ENCODE measurements at places on chromosomes 3 and 15. TPM values are rescaled to one million over a fixed set of nuclear protein-coding genes. Genes with fewer than 3 reads are reported as not detected.

The SLC28A2 gene
- not detected for total RNA-seq

The EIF4A2 gene
- total RNA-seq: 470 TPM

The EFCAB12 gene
- total RNA-seq: under 0.01 TPM

The CORO2B gene
- 3.4 TPM for total RNA-seq

The NTRK3 gene
- total RNA-seq: not detected

The GMPS gene
- 41.3 TPM for total RNA-seq

The COL6A6 gene
- not detected for total RNA-seq

The GOLGA8G gene
- total RNA-seq: not detected

The UCN2 gene
- total RNA-seq: 0.07 TPM

The HRH1 gene
- total RNA-seq: 14.6 TPM

The TRH gene
- total RNA-seq: not detected

The LARP6 gene
- total RNA-seq: 23.9 TPM

The INO80 gene
- 25.4 TPM for total RNA-seq

The GPR87 gene
- total RNA-seq: not detected

GRCh38 chr3:29398787-29399186 is 117.9 kb downstream of the RBMS3 start:
- DNase-seq: no peak

DNA sequence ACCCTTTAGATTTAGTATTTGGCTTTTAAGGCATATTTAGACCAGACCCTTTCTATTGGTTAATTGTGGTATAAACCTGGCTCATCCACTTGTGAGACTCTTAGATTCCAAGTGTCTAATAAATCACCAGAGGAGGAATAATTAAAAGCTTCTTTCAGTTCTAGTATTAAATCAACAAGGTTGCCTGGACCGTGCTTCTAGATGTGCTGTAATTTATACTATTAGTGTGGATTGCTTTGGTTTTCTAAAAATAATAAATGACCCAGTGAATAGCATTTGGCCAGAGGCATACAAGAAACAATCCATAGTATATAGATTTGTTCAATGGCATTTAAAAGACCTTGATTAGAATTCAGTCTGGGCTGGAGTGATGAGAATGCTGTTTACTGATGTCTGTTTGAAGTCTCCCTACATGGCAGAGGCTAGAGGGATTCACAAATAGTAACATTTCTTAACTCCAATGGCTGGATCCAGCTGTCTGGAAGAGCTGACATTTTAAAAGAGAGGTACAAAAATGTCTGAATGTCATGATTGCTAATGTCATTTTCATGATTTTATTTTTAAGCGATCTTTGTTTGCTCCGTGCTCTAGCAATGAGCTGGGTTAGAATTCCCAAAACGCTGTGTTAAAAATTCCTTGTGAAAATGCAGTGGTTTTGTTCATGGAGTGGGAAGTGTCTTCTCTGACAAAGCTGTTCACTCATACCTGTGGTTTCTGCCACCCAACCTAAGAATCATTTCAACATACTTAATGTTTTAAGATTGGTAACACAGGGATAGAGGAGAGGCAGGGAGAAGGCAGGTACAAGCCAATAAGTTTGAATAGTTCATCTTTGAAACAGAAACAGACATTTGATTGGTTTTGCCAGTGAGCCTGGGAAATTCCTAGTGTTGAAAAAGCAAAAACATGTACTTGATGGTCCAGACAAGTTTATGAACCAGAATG is 89.9 kb downstream of the RBMS3 start:
- DNase-seq: no peak

GRCh38 chr3:60912876-60913275 is 338.4 kb downstream of the FHIT start:
- DNase-seq: no peak

DNA sequence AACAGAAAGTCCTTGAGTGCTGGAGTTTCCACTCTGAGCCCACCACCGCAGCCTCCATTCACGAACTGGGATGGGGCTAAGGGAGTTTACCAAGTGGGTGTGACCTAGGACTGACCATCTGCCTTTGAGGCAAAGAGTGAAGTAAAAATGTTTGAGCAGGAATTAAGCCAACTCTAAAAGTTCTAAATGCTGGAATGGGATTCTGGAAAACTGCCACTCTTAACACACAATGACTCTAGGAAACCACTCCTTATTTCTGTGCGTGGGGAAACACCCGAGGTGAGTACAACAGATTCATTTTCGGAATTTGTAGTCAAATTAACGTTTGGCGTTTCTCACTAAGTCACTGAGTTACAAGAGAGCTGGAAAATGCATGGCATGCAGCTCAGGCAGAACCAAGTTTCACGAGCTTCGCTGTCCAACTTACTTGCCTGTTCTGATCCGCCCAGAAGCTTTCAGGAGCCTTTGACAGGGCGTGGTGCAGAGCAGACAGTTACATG is 31.6 kb downstream of the ISL2 start:
- DNase-seq: no peak

GRCh38 chr15:23561914-23562313 is 3.6 kb upstream of the MKRN3 start:
- no peak for DNase-seq

DNA sequence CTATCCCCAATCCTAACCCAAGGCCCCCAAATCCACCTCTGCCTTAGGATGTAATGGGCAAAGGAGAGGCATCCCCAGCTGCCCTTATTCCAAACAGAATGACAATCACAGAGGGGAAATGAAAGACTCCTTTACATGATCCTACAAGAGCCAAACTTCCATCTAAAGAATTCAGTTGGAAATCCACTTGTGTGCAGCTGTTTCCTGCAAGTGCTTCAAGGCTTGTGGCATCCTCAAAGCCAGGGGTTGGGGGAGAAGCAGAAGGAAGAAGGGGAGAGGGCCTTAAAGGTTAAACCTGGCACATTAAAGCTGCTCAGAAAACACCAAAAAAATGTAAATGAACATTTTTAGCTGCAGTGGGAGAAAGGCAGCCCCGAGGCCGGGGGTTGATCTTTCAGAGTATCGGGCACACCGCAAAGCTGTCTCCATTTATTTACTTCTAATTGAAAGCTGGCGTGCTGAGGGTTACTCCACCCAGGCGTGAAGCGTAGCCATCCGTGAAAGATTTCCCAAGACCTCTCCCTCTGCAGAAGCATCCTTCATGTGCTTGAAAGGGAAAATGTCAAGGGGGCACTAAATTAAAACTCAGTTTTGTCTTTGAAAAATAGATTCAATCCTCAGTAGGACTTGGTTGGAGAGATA is 217.8 kb downstream of the SHQ1 start:
- DNase-seq: no peak

DNA sequence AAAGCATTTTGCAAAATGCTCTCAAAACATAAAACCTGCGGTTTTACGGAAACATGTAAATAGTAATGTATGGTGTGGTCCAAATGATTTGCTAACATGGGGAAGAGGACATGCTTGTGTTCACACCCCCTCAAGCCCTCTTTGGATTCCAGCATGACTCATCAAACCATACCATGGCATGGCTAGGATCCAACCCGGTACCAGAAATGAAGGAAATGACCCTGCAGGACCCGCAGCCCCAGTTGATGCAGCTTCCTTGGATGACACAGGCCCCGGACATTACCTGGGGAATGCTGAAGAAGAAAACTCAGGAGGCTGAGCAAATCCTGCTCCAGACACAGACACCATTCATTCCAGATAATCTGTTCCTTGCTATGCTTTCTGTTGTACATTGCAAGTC is 222.9 kb downstream of the DTWD1 start:
- DNase-seq: no peak

DNA sequence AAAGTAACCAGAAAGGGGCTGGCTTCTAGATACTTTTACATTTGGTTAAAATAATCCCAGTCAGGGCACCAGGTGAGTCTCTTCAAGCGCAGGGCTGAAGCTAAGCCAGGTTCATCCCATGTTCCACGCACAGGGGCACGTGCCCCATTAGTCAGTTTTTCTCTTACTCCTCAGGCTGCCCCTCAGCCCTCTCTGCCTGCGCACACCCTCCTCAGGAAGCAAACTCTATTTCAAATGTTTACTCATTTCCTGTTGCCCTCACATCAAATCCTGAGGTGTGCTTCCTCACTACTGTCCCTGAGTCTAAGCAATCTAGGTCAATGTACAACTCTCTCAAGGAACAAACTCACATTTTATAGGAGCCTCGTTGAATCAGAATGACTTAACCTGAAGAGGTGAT is 48.5 kb downstream of the THBS1 start:
- DNase-seq: peak; percentile 66

- DNase-seq: no peak
These were observed 26.5 kb upstream of the PLOD2 start for GRCh38 chr3:146187334-146187950.

DNA sequence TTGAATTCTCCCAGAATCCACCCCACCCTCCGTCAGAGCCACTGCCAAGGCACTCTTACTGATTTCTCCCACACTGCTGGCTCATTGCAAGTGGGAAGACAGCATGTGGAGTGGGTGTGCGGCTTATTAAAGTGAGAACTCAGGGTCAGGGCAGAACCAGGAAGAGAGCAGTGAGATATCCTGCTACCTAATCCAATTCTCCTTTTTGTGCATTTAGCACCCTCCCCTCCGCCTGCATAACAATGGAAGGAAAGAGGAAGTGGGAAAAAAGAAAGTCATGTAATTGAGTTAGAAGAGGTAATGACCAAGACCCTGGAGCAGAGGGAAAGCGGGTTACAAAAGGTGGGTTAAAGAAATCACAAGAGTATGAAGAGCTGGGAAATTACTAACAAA is 27.8 kb upstream of the PIK3CB start:
- no peak for DNase-seq

- DNase-seq: no peak
These were observed 78.5 kb downstream of the TRAK1 start for GRCh38 chr3:42169579-42170120.

DNA sequence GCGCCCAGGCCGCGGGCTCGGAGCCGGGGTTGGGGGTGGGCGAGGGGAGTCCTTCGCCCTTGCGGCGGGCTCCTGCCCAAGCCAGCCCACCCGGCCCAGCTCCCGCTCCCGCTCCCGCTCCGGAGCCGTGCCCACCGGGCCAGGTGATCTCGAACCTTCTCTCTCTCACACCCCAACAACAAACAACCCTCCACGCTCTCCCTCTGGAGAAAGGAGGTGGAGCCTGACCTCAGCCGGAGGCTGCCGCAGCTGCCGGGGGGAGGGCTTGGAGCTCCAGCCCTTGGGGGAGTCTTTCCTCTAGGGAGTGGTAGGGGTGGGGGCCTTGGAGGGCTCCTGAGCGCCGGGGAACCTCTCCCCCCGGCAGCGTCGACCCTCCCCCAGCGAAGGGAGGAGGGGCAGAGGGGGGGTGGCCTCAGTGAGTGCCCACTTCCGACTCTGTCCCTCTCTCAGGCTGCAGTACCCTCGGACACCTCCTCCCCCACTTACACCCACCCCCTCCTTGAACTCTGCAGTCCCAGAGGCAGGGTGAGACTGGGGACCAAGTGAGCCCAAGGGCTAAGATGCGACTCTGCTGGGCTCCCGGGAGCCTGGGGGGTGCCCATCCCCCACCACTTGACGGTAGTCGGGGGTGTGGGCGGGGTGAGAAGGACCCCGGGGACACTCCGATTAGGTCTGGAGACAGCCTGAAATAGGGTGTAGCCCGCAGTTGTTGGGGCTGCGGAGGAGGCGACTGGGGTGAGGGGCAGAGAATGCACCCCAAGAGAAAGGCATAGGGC is 4.4 kb upstream of the BAHD1 start:
- DNase-seq: no peak

DNA sequence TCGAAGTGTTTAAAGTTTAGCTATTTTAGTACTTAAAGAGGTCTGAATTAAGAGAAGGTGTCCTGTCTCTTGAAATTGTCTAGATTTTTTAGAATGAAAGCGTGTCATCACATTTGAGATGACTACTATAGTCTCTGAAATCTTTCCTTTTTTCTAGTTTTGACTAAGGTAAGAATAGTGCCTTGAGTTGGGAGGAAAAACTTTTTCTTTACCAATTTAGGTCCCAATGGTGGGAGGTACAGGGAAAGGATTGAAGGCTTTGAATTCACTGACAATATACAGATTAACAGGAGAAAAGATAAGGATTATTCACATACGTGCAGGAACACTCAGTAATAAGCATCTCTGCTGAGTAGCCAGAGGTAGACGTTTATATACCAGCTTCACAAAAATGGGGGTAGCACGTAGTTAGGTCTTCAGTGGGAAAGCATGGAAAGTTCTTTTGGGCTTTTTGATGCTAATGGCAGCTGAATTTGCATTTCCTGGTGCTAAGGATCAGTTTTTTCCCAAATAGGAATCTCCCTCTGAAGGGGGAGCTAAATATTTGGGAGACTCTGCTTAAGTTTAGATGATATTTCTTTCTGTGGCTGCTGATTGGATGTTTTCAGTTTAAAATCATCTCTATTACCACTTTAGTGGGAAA is 88.1 kb downstream of the VPS8 start:
- DNase-seq: no peak

- DNase-seq: no peak
These were observed 47.5 kb downstream of the SACM1L start for GRCh38 chr3:45736707-45737106.

DNA sequence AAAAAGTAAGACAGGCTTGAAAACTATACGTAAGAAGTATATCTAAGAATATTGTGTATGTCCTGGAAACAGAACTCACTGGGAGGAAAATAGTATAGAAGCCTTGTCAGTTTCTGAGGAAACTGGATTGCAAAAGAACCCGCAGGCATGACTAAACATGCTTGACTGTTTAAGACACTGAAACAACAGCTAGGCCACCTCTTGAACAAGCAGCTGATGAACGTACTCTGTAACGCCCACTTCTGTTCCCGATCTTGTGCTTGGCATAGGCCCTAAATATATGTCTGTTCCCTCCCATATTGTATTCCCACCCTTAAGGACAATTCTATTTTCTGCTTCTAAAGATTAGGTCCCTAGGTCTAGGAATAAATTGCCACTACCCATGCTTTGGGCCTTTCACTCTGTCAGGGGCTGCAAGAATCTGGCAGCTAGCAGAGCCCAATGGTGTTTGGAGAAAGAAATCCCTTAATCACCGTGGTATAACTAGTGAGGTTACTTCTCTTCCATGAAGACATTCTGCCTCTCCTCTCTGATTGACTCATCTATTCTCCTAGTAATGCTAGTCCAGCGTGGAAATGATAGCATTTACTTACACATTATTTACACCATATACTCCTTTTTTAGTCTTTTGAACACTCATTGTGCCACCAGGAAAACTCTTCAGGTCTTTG is 46.2 kb downstream of the CD200 start:
- DNase-seq: no peak

- DNase-seq: no peak
These were observed 809 bp downstream of the CRTAP start for GRCh38 chr3:33114622-33115023.

GRCh38 chr3:57673156-57673555 is 19.7 kb downstream of the DENND6A start:
- DNase-seq: no peak
